Activated T-cell treated with anti-CD3 and anti-CD28 coated beads for 1 hour (primary cell): ENCODE measurements at places on chromosomes 3 and 15.
A peak's percentile ranks its signal among the peaks of the same experiment; 100 is the strongest.

DNA sequence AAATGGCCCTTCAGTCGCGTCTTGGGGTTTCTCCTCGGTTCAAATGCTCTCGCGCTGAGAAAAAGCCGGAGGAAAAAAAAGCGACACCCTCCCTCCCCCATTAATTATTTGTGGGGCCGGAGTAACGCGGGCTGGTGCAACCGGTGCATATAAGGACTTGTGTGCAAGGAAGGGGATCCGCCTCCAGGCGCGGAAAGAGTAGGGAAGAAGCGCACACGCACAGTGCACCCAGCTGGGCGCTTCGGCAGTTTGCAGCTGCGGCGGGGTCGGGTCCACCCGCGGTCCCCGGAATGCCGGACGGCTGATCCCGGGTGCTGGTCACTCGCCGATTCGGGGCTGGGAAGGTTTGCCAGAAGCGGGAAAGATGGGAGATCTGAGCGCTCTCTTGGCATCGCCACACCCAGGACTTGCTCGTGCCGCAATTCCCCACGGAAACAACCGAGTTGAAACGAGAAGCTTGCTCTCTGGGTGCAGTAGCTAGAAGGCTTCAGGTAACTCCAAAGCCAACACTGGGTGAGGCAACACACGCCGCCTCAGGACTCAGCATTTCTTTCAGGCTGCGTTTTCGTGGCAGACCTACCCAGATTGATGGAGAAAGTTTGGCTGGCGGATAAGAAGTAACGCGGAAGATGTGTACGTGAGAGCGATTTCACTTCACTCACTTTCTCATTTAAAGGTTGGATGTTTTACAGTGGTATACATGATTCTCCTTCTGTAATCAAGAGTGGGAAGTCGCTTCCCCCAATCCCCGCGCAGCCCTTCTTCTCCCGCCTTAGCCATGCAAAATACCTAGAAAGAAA lies 720 bp upstream of the TNIK start:
- peak; percentile 23 for DNase-seq

DNA sequence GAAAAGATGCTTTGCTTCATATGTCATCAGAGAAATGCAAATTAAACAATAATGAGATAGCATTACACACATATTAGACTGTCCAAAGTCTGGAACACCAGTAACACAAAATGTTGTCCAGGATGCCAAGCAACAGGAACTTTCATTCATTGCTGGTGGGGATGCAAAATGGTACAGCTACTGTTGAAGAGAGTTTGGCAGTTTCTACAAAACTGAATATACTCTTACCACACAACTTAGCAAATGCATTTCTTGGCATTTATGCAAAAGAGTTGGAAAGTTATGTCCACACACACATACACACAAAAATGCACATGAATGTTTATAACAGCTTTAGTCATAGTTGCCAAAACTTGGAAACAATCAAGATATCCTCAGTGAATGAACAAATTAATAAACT lies 195.2 kb upstream of the MME start:
- no peak for DNase-seq

GRCh38 chr15:62900071-62900802 lies 142.3 kb upstream of the TPM1 start:
- no peak for DNase-seq

GRCh38 chr3:36941658-36942057 lies 3.2 kb downstream of the TRANK1 start:
- no peak for DNase-seq
